Heart left ventricle (tissue), 16 donors: ENCODE measurements at places on chromosomes 5 and 9. TPM values are rescaled to one million over a fixed set of nuclear protein-coding genes. Genes with fewer than 3 reads are reported as not detected.

DNA sequence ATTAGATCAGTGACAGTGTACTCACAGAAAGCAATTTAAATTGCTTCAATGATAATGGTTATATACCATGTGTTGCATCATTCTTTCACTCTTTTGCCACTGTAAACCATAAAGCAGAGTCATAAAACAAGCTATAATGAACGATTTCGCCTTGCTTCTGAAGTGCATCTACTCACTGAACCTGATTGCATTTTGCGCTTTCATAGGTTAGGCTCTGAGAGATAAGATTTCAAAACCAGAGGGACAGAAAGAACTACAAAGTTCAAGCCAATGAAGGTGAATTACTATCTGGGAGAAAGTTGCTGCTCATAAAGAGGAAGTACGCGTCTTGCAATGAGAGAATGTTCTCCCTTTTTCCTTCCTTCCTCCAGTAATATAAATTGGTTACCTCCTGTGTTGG lies 412.7 kb downstream of the CETN3 start:
- H3K27ac ChIP-seq, result no peak overlapping the region
- no peaks in the 10 kb centered on the region for H3K27me3 ChIP-seq
- no peak overlapping the region for H3K4me3 ChIP-seq
- DNase-seq, result no peak
- no peaks in the 10 kb centered on the region for H3K36me3 ChIP-seq

DNA sequence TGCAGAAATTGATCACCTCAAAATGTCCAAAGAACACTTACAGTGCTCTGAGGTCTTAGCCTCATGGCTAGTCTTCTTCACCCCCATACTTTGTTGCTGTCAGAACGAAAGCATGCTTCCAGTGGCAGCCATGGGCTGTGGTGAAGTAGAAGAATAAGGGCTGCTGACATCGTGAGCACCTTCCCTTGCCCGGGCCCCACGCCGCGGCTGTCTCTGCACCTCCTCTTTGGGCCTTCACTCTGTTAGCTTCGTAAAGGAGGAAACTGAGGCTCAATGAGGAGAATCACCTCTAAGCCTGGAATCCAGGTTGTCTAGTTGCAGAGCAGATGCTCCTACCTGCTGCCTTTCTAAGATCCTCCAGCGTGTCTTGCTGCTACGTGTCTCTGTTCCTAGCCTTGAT lies 139.5 kb upstream of the SLC28A3 start:
- H3K27me3 ChIP-seq, result no peaks in the 10 kb centered on the region
- no peak overlapping the region for H3K27ac ChIP-seq
- H3K36me3 ChIP-seq, result no peaks in the 10 kb centered on the region

GRCh38 chr9:136024696-136025316 lies 63.6 kb upstream of the UBAC1 start:
- H3K4me3 ChIP-seq, result no peak overlapping the region
- no peak overlapping the region for H3K27ac ChIP-seq
- peaks cover 17% of the 10 kb centered on the region for H3K4me1 ChIP-seq
- DNase-seq, result no peak
- peaks cover 4% of the 10 kb centered on the region for H3K36me3 ChIP-seq

GRCh38 chr5:98753507-98753906 lies 20.0 kb upstream of the RGMB start:
- H3K4me3 ChIP-seq, result no peak overlapping the region
- no peak for DNase-seq
- H3K4me1 ChIP-seq, result no peaks in the 10 kb centered on the region

GRCh38 chr5:17182981-17183380 lies 34.5 kb upstream of the BASP1 start:
- H3K4me1 ChIP-seq, result no peaks in the 10 kb centered on the region
- no peak overlapping the region for H3K4me3 ChIP-seq
- H3K27me3 ChIP-seq, result no peaks in the 10 kb centered on the region
- no peak for DNase-seq

GRCh38 chr9:130996676-130997394 lies 12.1 kb upstream of the LAMC3 start:
- H3K36me3 ChIP-seq, result no peaks in the 10 kb centered on the region
- DNase-seq, result no peak
- peaks cover 13% of the 10 kb centered on the region for H3K27me3 ChIP-seq
- H3K4me1 ChIP-seq, result no peaks in the 10 kb centered on the region
- no peak overlapping the region for H3K27ac ChIP-seq

DNA sequence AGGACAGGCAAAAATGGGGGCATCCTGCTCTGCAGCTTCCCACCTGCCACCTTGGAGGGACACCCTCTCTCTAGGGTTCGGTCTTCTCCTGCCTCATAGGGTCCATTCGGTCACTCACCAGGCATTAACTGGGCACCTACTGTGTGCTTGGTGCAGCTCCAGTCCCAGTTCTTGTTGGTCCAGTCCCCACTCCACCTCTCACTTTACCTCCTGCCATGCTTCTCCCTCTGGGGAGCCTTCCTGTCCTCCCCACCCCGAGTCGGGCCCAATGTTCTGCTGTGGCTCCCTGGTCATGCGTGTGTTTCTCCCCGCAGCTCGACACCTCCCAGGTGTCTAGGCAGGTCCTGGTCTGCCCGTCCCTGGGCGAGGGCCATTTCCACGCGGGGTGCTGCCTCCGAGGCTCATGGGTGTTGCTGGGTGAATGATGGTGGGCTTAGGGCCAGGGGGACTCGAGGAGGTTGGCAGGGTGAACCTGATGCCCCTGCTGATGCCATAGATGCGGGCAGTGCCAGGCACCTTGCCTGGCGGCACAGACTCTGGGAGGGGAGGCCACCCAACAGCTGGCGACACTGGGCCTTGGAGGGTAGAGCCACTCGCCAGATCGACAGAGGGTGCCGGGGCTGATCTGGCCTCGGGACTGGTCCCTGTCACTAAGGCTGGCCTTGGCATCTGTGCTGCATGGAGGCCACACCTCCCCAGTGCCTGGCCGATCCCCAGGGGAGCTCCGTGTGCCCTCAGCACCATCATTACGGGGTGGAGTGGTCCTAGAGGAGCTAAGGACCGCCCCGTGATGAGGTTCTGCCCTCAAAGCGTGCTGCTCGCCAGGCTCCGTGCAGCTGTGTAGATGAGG lies 66.0 kb upstream of the RNU6ATAC start:
- peaks cover 12% of the 10 kb centered on the region for H3K4me1 ChIP-seq
- no peak overlapping the region for H3K27ac ChIP-seq
- DNase-seq, result no peak
- no peaks in the 10 kb centered on the region for H3K36me3 ChIP-seq
- no peaks in the 10 kb centered on the region for H3K27me3 ChIP-seq

GRCh38 chr9:18675973-18676372 lies 202.0 kb downstream of the ADAMTSL1 start:
- DNase-seq, result no peak
- H3K4me3 ChIP-seq, result no peak overlapping the region
- no peaks in the 10 kb centered on the region for H3K4me1 ChIP-seq
- H3K27me3 ChIP-seq, result no peaks in the 10 kb centered on the region
- no peak overlapping the region for H3K27ac ChIP-seq

- DNase-seq, result peak; percentile 56
- no peak overlapping the region for H3K27ac ChIP-seq
- peaks cover 21% of the 10 kb centered on the region for H3K4me1 ChIP-seq
- no peak overlapping the region for H3K4me3 ChIP-seq
- H3K27me3 ChIP-seq, result peaks cover 49% of the 10 kb centered on the region
- H3K36me3 ChIP-seq, result no peaks in the 10 kb centered on the region
These were observed 13.8 kb upstream of the LHX2 start for GRCh38 chr9:123997665-123998277.

- H3K4me1 ChIP-seq, result no peaks in the 10 kb centered on the region
- no peak for DNase-seq
- no peak overlapping the region for H3K4me3 ChIP-seq
- no peak overlapping the region for H3K27ac ChIP-seq
These were observed 967.5 kb downstream of the NR2F1-AS1 start for GRCh38 chr5:92613546-92613945.

DNA sequence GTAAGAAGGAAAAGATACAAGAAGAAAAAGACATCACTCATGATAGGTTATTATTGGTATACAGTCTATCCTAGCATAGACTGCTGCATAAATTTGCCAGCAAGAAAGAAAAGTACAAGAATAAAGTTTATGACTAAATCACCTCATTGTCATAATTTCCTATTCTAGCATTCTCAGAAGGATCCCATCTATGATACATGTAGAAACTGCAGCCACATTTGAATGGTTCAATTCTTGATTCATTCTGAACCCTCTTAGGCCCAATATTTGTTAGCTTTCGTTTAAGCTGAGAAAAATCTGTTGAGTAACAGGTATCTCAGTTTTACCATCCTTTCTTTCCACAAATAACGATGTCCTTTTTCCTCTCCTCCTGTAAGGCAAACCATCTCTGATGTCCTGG lies 21.2 kb downstream of the INVS start:
- H3K4me3 ChIP-seq, result no peak overlapping the region
- H3K4me1 ChIP-seq, result no peaks in the 10 kb centered on the region
- DNase-seq, result no peak
- H3K36me3 ChIP-seq, result no peaks in the 10 kb centered on the region

DNA sequence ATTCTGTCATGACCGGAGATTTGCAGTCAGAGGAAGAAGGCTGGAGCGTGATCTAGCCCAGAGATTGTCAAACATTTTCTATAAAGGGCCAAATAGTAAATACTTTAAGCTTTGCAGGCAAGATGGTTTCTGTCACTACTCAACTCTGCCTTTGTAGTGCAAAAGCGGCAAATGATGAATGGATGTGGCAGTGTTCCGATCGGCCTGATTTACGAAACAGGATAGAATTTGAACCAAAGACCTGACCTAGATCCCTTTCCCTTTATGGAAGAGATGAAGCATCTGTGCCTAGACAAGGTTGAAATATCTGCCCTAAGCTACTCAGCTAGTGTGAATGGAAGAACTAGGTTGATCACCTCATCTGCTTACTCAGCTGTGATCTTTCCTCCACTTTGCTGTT lies 209.5 kb downstream of the YTHDC2 start:
- H3K36me3 ChIP-seq, result no peaks in the 10 kb centered on the region
- no peaks in the 10 kb centered on the region for H3K4me1 ChIP-seq
- H3K27ac ChIP-seq, result no peak overlapping the region
- H3K4me3 ChIP-seq, result no peak overlapping the region
- no peaks in the 10 kb centered on the region for H3K27me3 ChIP-seq

DNA sequence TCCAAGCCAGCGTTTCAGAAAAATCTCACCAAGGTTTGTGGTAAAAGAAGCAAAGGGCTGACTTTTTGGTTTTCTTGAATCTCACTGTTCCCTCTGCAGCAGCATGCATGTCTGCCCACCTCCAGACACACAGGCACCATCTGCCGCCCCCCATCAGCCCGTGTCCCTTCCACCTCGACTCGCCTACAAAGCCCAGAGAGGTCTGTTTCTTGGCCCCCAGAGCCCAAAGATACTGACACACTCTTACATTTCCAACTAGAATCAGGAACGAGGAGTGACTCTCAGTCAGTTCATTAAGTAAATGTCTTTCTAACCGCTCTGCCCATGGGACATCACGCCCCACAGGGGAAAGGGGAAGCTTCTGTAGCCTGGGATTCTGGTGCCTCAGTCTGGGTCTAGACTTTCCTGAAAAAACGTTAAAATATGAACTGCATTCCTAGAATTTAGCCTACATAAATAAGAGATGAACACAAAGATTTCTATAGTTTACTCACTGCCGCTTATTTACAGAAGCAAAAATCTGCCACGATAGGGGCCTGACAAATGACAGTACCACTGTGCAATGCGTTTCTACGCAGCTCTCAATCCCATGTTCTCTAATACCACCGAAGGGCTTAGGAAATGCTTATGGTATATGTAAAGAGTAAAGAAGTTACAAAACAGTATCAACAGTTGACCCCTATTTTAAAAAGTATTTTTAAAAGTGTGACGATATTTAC lies 4.1 kb downstream of the IL4 start:
- DNase-seq, result no peak
- no peaks in the 10 kb centered on the region for H3K36me3 ChIP-seq
- no peak overlapping the region for H3K27ac ChIP-seq
- H3K4me3 ChIP-seq, result no peak overlapping the region
- H3K27me3 ChIP-seq, result no peaks in the 10 kb centered on the region

GRCh38 chr5:1792842-1793266 lies 6.8 kb downstream of the MRPL36 start:
- DNase-seq, result no peak
- H3K27me3 ChIP-seq, result no peaks in the 10 kb centered on the region
- peaks cover 13% of the 10 kb centered on the region for H3K36me3 ChIP-seq
- no peak overlapping the region for H3K4me3 ChIP-seq
- peaks cover 23% of the 10 kb centered on the region for H3K4me1 ChIP-seq

GRCh38 chr9:115042781-115043509 lies 75.0 kb downstream of the TNC start:
- no peak overlapping the region for H3K4me3 ChIP-seq
- H3K36me3 ChIP-seq, result no peaks in the 10 kb centered on the region
- DNase-seq, result no peak
- peaks cover 16% of the 10 kb centered on the region for H3K4me1 ChIP-seq

DNA sequence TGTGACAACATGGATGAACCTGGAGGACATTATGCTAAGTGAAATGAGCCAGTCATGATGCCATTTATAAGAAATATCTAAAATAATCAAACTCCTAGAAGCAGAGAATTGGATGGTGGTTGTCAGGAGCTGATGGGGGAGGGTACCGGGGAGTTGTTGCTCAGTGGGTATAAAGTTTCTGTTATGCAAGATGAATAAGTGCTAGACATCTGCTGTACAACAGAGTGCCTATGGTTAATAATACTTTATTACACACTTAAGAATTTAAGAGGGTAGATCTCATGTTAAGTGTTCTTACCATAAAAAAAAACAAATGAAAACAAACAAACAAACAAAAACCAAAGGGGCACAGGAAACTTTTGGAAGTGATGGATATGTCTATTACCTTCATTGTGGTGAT lies 13.0 kb upstream of the CCDC69 start:
- H3K4me1 ChIP-seq, result peaks cover 52% of the 10 kb centered on the region
- no peak for DNase-seq
- H3K4me3 ChIP-seq, result no peak overlapping the region
- H3K27me3 ChIP-seq, result no peaks in the 10 kb centered on the region
- H3K27ac ChIP-seq, result peak overlapping the region; percentile 86
- H3K36me3 ChIP-seq, result no peaks in the 10 kb centered on the region

- no peak overlapping the region for H3K27ac ChIP-seq
- no peak overlapping the region for H3K4me3 ChIP-seq
- H3K27me3 ChIP-seq, result no peaks in the 10 kb centered on the region
These were observed 495.2 kb downstream of the AGTPBP1 start for GRCh38 chr9:85246541-85246940.

GRCh38 chr9:109035684-109036423 lies 22.6 kb upstream of the CTNNAL1 start:
- H3K36me3 ChIP-seq, result peaks cover 59% of the 10 kb centered on the region
- no peak overlapping the region for H3K4me3 ChIP-seq
- no peak for DNase-seq

CAPSL gene
- not detected for total RNA-seq

LIX1 gene
- total RNA-seq, result not detected

ST8SIA4 gene
- total RNA-seq, result 5.4 TPM

EPB41L4B gene
- total RNA-seq, result 16.1 TPM

PCDHB15 gene
- total RNA-seq, result 4.0 TPM

ALG2 gene
- total RNA-seq, result 13.9 TPM

FAM169A gene
- total RNA-seq, result 2.6 TPM

ADGRV1 gene
- total RNA-seq, result 0.25 TPM

NUDT12 gene
- 14.5 TPM for total RNA-seq

ZNF454 gene
- total RNA-seq, result 1.4 TPM

STOML2 gene
- total RNA-seq, result 162 TPM

RNF183 gene
- total RNA-seq, result not detected
